ENCODE measurements at places on chromosomes 4 and X.

DNA sequence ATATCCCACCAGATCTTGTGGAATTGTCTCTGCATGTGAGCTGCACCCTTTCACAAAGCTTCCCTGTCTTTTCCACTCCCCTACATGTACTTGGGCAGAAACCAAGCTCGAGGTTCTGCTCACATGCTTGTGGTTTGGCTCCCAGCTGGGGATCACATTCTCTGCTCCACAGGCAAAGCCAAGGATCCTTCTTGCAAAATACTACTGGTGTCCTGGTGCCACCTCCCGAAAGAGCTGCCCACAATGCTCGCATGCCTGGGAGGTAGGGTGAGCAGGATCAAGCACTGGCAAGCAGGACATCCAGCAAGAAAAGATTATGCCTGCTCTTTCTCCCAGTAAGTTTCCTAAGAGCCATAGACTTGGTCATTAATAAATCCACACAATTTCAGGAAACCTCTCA, 45.1 kb upstream of the PPARGC1A start:
- no peak for DNase-seq
- H3K27me3 ChIP-seq, result no peaks in the 10 kb centered on the region
- no peaks in the 10 kb centered on the region for H3K4me1 ChIP-seq
- no peak overlapping the region for H3K27ac ChIP-seq
- H3K4me3 ChIP-seq, result no peak overlapping the region

DNA sequence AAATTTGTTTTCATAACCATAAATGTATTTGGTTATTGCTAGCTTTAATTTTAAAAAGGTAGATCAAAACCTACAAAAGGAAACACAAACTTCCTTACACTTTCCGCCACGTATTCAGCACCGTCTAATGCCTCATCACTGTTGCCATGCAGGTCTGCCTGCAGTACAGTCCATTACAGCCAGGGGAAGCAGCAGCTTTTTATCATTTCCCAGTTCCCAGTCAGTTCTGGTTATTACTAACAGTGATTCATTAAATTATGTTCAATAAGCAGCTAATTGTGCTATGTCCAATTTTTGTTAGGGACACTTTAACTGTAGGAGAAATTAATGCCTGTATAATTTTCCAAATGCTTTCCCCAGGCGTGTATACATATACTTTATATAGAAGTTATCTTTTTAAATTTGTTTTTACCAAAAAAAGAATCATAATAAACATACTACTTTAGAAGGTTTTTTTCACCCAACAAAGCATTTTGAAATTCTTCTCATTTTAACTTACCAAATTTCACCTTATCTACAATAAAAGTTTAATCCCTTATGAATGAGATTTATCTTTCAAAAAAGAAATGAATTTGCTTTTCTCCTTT, 93.3 kb downstream of the ANXA3 start:
- no peak overlapping the region for H3K4me3 ChIP-seq
- peak; percentile 65 for DNase-seq
- H3K36me3 ChIP-seq, result no peaks in the 10 kb centered on the region
- H3K27ac ChIP-seq, result peak overlapping the region; percentile 80
- peaks cover 62% of the 10 kb centered on the region for H3K4me1 ChIP-seq
- H3K27me3 ChIP-seq, result no peaks in the 10 kb centered on the region

DNA sequence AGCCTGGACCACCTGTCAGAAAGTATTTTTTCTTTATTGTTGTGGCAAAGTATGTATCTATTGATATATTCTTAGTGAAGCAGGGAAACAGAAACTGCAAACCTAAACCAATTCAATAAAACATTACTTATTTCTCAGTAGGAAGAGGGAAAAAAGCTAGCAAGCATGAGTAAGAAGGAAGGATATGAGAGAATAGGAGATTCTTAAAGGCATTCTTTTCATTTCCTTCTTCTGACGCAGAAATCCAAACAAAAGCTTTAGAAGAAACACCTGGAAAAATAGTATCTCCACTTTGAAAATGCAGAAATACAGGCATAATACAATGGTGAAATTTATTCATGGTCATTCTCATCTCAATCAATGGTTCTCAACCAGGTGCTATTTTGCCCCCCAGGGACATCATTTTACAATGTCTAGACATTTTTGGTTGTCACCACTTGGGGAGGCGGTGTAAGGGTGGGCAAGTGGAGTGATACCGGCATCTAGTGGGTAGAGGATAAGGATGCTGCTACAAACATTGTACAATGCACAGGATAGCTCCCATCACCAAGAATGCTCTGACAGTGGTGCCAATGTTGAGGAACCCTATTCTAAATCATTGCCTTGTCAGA, 21.7 kb upstream of the ATXN3L start:
- no peak overlapping the region for H3K27ac ChIP-seq
- H3K4me1 ChIP-seq, result no peaks in the 10 kb centered on the region
- H3K36me3 ChIP-seq, result no peaks in the 10 kb centered on the region
- no peaks in the 10 kb centered on the region for H3K27me3 ChIP-seq

GRCh38 chr4:164485136-164485535, 268.8 kb upstream of the SMIM31 start:
- H3K36me3 ChIP-seq, result no peaks in the 10 kb centered on the region
- no peak overlapping the region for H3K27ac ChIP-seq
- H3K4me3 ChIP-seq, result no peak overlapping the region
- H3K27me3 ChIP-seq, result no peaks in the 10 kb centered on the region

DNA sequence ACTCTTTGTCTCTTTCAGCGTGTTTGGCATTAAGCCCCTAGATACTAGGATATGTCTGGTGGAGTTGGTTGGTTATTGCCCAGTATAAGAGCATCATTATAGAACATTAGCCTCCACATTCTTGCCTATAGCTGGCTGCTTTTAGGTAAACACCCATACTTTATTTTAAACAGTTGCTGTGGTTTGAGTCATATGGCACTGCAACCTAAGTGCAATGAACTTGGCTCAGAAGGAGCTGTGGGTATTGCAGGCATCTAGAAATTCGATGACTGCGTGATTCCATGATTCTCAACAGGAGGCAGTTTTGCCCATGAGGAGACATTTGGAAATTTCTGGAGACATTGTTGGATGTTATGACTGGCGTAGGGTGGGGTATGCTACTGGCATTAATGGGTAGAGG, 49.5 kb downstream of the DCLK2 start:
- no peak overlapping the region for H3K4me3 ChIP-seq
- no peaks in the 10 kb centered on the region for H3K36me3 ChIP-seq
- no peak for DNase-seq
- H3K27ac ChIP-seq, result no peak overlapping the region
- no peaks in the 10 kb centered on the region for H3K27me3 ChIP-seq

DNA sequence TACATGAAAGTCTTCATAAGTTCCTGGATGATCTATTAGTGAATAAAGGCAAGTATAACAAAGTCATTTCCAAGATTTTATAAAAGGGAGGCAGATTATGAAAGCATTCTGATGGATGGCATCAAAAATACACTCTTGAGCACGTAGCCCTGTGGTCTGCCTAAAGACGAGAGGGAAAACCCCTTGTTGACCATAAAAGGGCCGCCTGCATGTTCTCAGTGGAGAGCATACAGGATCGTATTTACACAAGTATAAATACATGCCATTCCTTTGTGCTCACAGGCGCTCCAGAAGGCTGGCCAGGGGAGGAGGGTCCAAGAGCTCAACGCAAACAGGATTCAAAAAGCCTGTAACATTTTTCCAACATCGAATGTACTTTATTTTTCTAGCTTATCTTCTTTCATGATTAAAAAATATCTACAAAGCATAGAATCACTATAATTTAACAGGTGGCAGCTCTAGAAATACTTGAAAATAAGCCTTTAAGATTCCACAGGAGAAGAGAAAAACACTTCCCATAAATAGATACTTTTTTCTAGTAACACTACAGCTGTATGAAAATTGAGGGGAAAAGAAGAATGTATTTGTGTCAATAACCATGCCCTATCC, 29.6 kb downstream of the PDGFC start:
- H3K4me1 ChIP-seq, result peaks cover 24% of the 10 kb centered on the region
- DNase-seq, result no peak
- no peak overlapping the region for H3K27ac ChIP-seq
- H3K4me3 ChIP-seq, result no peak overlapping the region
- no peaks in the 10 kb centered on the region for H3K36me3 ChIP-seq
- no peaks in the 10 kb centered on the region for H3K27me3 ChIP-seq

GRCh38 chrX:30577362-30577991, at the start of gene TASL:
TASL (minus strand) TSS chrX:30577766; CDS start chrX:30560355, 17,411 bp downstream.
- DNase-seq, result peak; percentile 86

GRCh38 chrX:36963069-36963808, 44.9 kb upstream of the FAM47C start:
- H3K27me3 ChIP-seq, result peaks cover 11% of the 10 kb centered on the region
- no peak for DNase-seq
- H3K4me3 ChIP-seq, result no peak overlapping the region
- H3K4me1 ChIP-seq, result no peaks in the 10 kb centered on the region
- H3K36me3 ChIP-seq, result no peaks in the 10 kb centered on the region
- H3K27ac ChIP-seq, result no peak overlapping the region

DNA sequence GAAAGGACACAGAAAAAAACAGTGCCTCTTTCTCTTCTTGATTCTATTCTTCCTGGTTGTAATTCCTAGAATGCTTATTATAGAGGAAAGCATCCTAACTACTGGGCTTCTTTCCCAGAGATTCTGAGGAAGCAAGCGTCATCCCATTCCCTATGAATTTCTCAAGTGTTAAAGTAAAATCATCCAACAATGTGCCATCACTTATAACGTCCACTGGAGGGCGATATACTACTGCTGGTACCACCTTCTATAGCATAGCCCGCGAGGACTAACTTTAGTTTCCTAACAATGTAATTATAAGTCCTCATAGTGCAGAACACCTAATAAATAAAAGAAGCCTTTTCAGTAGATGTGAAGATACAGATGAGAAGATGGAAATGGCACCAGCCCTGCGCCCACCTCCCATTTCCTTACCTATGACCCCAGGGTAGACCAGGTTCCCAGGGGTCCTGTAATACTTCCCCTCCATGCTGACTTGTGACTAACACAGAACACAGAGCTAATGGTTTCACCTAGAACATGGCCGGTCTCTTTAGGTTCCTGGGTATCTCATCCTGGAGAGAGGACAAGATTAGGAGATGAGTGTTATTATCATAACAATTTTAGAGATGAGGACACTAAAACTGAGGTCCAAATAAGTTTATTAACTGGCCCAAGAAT, 4.2 kb downstream of the CENPVL3 start:
- H3K27me3 ChIP-seq, result peaks cover 12% of the 10 kb centered on the region
- H3K4me3 ChIP-seq, result no peak overlapping the region
- DNase-seq, result peak; percentile 4
- no peaks in the 10 kb centered on the region for H3K36me3 ChIP-seq
- H3K4me1 ChIP-seq, result no peaks in the 10 kb centered on the region
- no peak overlapping the region for H3K27ac ChIP-seq

DNA sequence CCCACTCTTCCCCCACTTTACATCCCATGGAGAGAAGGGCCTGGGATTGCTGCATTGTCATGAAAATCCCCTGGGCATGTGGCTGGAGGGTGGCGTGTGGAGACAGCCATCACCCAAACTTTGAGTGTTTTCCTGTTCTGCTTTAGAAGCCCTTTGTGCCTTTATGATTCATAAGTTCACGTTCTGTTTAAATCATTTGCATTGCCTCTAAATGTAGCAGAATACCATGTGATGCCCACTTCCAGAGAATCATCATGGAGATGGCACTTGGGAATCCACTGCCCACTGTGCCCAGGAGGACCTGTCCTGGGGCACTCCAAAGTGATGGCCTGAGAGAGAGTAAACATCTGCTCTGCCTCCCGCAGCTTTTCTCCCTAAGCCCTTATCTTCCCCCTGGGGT, 52.8 kb downstream of the MED28 start:
- no peak overlapping the region for H3K4me3 ChIP-seq
- H3K36me3 ChIP-seq, result no peaks in the 10 kb centered on the region
- peaks cover 23% of the 10 kb centered on the region for H3K4me1 ChIP-seq
- H3K27ac ChIP-seq, result no peak overlapping the region
- H3K27me3 ChIP-seq, result no peaks in the 10 kb centered on the region

- no peaks in the 10 kb centered on the region for H3K27me3 ChIP-seq
- no peak for DNase-seq
- no peak overlapping the region for H3K4me3 ChIP-seq
- H3K27ac ChIP-seq, result no peak overlapping the region
- no peaks in the 10 kb centered on the region for H3K36me3 ChIP-seq
- no peaks in the 10 kb centered on the region for H3K4me1 ChIP-seq
Measured at GRCh38 chr4:155906554-155907247, 3.2 kb downstream of the TDO2 start.

DNA sequence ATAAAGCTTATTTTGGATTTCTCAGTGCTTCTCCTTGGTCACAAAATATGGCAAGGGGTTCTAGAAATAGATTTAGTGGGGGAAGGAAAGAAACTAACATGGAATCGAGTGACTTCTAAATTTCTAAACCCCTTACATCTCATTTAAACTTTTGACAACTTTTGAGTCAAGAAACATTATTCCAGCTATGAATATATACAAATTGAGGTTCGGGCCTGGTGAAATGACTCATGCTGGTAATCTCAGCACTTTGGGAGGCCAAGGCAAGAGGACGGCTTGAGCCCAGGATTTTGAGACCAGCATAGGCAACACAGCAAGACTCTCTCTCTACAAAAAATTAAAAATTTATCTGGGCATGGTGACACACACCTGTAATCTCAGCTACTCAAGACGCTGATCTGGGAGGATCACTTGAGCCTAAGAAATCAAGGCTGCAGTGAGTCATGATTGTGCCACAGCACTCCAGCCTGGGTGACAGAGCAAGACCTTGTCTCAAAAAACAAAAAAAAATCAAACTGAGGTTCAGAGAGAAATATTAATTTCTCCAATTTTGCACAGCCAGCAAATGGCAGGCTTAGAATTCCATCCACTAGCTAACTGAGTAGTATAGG, 99.8 kb downstream of the ANXA3 start:
- H3K4me3 ChIP-seq, result no peak overlapping the region
- H3K27me3 ChIP-seq, result no peaks in the 10 kb centered on the region
- peak; percentile 53 for DNase-seq
- peak overlapping the region; percentile 68 for H3K27ac ChIP-seq

GRCh38 chr4:55910140-55910539, 38.6 kb upstream of the CEP135 start:
- no peak overlapping the region for H3K4me3 ChIP-seq
- H3K4me1 ChIP-seq, result no peaks in the 10 kb centered on the region
- H3K27me3 ChIP-seq, result no peaks in the 10 kb centered on the region
- DNase-seq, result no peak
- H3K27ac ChIP-seq, result no peak overlapping the region

GRCh38 chrX:20477836-20478524, 211.3 kb upstream of the RPS6KA3 start:
- DNase-seq, result no peak
- no peaks in the 10 kb centered on the region for H3K36me3 ChIP-seq
- no peaks in the 10 kb centered on the region for H3K4me1 ChIP-seq

GRCh38 chr4:55170462-55170861, 45.1 kb upstream of the KDR start:
- no peak overlapping the region for H3K4me3 ChIP-seq
- no peaks in the 10 kb centered on the region for H3K27me3 ChIP-seq
- DNase-seq, result no peak
- no peak overlapping the region for H3K27ac ChIP-seq
- H3K4me1 ChIP-seq, result no peaks in the 10 kb centered on the region

DNA sequence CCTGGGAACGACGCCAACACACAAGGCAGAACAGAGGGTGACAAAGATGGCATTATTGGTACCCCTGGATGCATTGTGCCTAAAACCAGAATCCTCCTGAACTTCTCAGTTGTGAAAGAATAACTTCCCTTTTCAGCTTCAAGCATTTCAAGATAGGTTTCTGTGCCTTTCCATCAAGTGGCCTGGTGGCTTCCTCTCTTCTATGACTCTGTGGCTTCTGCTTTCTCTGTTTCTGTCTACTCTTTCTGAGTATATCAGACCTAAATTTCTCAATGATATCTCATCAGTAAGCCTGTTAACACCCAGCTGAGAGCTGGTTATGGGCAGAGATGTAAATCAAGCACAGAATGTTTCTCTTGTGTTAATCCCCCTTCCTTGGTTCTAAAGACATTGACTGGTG, 21.4 kb upstream of the FAM9B start:
- no peaks in the 10 kb centered on the region for H3K36me3 ChIP-seq
- no peak overlapping the region for H3K27ac ChIP-seq
- DNase-seq, result peak; percentile 63
